ENCODE measurements at places on chromosomes 1 and 21.
A peak's percentile ranks its signal among the peaks of the same experiment; 100 is the strongest.

GRCh38 chr1:24415910-24416665 lies 486 bp downstream of the NIPAL3 start:
- DNase-seq, result peak; percentile 35

DNA sequence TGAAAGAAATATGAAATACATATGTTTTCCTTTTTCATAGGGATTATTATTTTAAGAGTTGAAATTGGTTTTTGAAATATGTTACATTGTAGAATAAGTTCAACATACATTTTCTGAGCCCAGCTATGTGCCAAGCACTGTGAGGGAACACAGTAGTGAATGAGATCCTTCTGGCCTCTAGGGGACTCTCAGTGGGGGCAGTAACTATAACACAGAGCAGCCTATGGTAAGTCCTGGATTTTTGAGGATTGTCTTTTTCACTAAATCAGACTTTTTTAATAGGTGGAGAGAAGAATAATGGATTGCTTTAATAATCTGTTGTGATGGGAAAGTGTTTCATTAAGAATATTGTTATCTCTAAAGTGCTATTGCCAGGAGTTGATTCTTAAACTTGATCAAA lies 2.4 kb downstream of the DNAJC6 start:
- no peak for DNase-seq

- DNase-seq, result no peak
These were observed 108.2 kb downstream of the NBPF12 start for GRCh38 chr1:147046189-147046862.

GRCh38 chr1:243742819-243743218 lies 107.2 kb downstream of the AKT3 start:
- DNase-seq, result peak; percentile 53

GRCh38 chr1:24801176-24801575 lies 55.9 kb downstream of the CLIC4 start:
- no peak for DNase-seq

DNA sequence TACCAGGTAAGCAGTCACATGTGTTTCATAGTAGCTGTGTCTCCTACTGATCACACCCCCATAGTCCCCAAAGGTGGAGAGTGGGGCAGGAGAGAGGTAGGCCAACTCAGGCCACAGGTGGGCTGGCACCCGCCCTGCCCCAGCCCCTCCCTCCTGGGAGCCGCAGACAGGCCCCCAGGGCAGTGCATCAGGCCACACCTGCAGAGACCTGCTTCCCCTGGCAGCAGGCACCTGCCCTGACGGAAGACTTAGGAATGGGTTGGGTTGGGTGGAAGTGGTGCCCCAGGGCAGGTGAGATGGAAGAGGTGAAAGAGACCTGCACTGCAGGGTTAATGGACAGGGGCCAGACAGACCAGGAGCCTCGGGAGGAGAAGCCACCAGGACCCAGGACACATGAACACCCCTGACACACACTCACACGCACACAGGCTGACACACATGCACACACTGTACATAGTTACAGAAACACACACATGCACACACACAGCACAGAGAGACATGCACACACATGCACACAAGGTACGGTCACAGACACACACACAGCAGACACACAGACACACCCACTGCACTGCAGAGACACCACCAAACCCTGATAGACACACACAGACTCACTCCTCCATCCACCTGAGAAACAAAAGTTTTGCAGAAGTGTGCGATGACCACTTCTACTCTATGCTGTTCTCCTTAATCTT lies 1.7 kb upstream of the COL18A1 start:
- DNase-seq, result no peak

Measured in RKO (cell line).